ENCODE measurements at places on chromosomes 1 and 21.

DNA sequence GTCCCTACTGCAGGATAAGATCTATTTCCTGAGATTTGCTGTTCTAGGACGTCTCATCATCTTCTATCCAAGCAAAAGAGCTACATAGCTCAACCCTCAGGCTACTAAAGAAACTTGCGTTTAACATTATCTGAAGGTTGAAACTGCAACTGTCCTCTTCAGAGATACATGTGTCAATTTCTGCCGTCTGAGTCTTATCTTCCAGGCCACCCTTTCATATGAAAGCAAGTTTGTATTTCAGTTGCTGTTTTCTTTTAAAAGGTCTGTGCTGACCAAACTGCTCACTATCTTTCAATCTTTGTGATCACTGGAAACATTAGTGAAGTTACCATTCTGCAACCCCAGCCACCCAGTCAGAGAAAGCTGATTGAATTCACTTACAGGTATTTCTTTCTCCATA lies 108.6 kb upstream of the RAB3GAP2 start:
- no peak for DNase-seq

DNA sequence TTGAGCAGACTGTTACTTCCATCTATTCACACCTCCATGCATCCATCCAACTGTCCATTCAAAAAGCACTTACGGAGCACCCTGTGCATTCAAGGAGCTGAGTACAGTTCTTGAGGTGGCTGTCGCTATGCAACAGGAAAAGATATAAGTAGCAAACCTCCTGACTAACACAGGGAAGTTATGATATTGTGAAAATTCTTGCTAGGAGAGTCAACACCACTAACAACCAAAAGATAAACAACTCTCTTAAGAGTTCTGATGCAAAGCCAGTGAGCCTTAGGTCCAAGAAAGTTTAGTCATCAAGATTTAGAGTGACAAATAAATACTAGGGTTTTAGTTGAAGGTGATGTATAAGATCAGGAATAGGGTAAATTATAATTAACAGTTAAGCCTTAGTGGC lies 44.5 kb upstream of the TRIM45 start:
- no peak for DNase-seq

- no peak for DNase-seq
Measured at GRCh38 chr1:34156739-34157138, 8.3 kb downstream of the CSMD2 start.

GRCh38 chr1:178752891-178753290 lies 27.8 kb downstream of the RALGPS2 start:
- DNase-seq, result no peak

DNA sequence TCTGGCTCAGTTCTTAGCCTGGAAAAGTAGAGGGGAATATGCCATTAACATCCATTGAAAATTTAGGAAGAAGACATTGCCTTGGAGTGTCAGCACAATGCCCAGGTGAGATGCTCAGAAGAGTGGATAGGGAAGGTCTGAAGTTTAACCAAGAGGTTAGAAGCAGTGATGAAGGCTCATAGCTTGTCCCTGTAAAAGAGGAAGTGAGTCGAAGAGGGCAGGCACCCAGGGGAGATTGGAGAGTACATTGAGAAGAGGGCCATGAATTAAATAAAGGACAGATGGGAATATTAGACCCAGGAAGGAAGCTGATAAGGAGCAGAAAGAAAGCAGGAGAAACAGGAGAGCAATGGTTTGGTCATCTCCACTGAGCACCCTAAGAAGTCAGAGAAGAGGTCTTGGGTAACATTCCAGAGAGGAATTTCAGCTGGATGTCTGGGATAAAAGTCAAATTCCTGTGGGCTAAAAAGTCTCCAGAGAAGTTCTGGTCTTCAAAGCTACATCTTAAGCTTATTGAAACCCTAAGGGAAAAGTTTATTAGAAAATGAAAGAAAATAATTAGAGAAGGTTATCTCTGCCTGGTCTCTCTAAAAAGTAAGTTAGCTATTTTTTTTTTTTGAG lies 17.3 kb downstream of the C8B start:
- DNase-seq, result no peak

DNA sequence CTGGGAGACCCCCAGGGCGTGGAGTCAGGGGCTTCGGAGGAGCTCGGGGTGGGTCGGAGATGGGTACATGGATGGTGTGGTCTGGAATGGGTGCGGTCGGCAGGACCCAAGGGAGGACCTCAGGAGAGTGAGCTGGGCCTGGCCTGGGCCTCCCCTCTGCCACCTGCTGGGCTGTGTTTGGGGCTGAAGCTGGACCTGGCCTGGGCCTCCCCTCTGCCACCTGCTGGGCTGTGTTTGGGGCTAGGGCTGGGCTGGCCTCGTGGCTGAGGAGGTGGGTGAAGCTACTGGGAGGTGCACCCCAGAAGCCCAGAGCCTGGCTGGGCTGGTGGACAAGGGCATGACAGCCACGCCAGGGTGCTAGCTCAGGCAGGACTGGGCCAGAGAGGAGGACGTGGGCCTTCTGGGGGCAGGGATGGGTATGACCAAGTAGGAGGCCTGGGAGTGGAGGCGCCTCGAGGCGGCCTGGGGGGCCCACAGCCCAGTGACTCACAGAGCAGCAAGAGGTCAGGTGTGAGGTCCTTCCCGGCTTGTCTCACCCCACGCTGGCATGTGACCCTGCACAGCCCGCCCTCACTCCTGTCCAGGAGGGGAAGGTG lies 14.5 kb downstream of the SAMD11 start:
- no peak for DNase-seq

Data from NCI-H526 (cell line).